ENCODE measurements at places on chromosomes 6 and 20. TPM values are rescaled to one million over a fixed set of nuclear protein-coding genes. Genes with fewer than 3 reads are reported as not detected.
A peak's percentile ranks its signal among the peaks of the same experiment; 100 is the strongest.

DNA sequence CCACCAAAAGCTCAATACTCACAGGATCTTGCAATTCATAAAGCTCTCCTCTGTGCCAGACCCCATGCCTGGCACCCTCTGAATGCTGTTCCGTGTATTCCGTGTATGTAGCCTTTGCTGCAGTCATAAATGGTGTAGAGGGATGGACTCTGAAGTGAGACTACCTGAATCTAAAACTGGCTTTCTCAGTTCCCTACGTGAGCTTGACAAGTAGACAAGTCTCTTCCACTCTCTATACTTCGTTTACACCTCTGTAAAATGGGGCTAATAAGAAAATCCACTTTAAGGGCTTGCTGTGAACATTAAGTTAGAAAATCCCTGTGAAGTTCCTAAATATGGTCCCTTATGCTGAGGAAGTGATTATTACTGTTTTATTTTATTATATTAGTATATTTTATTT is 31.5 kb downstream of the PPP1R16B start:
- DNase-seq: no peak

GRCh38 chr20:12098421-12098820 is 180.7 kb downstream of the BTBD3 start:
- no peak for DNase-seq

MANEA gene
- polyA plus RNA-seq: 12.3 TPM

GRCh38 chr6:151294561-151295101 is 54.9 kb downstream of the AKAP12 start:
- DNase-seq: no peak

TRIM10 gene
- not detected for polyA plus RNA-seq

GRCh38 chr6:16803294-16804200 is 42.3 kb upstream of the ATXN1 start:
- no peak for DNase-seq

- DNase-seq: no peak
Observed at GRCh38 chr6:167848783-167849182, 22.1 kb downstream of the AFDN start.

DNA sequence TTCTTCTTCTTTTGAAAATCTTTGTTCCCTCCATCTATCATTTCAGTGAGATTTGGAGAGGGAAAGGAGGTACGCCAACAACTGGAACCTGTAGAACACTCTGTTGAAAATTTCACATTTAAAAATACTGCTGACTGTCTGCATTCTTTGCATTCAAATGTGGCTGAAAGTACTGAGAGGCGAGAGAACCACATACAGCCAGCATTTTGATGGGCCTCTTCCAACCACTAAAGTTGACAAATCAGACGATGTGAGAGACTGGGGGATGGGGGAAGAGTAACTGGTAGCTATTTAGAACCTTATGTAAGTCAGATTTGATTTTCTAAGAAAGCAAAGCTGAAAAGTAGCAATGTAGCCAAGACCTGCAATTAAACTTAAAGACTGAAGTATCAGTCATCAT is 77.5 kb downstream of the FKBP5 start:
- peak; percentile 48 for DNase-seq

HLA-DQA1 gene
- polyA plus RNA-seq: 0.28 TPM

- DNase-seq: peak; percentile 60
Observed at GRCh38 chr20:13494019-13494418, 144.7 kb downstream of the TASP1 start.

DNA sequence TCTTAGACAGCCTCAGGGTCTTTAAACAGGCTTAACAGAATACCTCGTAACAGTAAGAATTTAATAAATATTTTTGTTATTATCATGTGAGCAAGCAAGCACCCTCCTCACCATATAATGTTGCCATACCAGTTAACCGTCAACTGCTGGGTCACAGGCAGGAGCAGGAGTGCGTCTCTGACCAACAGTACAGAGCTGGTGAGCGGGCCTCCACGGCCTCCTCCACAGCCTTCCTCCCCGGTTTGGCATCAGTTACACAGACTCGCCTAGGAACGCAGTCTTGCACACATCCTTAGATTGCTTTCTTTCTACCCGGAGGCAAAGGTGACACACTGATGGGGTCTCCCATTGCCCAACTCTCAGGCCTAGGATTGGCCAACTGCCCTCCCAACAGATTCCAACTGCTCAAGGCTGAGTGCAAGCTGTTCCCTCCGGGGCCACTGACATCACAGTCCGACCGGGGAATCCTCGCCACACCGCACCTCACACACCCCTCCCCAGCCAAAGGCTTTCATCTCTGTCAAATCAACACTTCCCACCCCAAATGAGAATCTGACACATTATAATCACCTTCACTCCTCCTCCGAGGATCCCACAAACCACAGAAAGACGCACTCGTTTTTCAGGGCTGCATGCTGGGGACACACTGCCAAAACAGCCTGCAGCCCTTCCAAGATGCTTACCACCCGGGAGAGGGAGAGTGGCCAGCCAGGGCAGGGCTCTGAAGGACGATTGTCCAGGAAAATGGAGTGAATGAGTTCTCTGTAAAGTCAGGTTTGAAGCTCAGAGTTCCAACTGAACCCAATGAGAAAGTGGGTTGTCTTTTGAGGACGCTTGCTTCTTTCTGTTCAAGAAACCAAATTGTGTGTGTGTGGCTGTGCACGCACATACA is 63.2 kb downstream of the PDE10A start:
- no peak for DNase-seq

DNA sequence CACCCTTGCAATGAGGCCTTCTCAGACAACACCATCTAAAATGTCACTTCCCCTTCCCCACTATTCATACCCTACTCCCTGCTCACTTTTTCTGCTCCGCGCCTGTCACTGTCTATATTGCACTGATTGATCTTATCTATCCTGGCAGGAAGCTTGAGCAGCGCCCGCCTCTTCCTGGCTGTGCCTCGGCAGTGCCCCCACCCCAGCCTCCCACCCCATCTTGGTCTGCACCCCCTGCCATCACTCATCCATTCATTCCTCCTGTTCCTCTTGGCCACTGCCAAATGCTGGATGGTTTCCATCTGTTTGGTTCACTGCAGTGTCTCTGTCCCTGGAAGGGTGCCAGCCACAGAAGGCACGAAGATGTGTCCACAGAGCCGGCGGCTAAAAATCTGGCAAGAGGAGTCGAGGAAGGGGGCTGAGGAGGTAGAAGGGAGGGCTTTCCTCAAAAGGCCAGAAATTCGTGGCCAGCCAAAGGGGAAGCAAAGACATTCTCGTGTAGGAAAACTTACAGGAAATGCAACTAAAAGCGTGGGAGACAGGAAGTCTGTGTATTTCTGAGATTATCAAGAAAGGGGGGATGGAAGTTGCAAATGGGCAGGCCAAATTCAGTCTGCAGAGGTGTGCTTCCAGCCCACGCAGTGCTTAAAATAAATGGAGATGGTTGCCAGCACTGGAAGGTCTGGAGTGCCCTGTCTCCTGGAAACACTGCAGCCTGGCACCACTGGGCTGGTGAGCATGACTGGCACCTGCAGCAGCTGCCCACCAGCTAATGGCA is 27.6 kb downstream of the SYNJ2 start:
- peak; percentile 84 for DNase-seq

DNA sequence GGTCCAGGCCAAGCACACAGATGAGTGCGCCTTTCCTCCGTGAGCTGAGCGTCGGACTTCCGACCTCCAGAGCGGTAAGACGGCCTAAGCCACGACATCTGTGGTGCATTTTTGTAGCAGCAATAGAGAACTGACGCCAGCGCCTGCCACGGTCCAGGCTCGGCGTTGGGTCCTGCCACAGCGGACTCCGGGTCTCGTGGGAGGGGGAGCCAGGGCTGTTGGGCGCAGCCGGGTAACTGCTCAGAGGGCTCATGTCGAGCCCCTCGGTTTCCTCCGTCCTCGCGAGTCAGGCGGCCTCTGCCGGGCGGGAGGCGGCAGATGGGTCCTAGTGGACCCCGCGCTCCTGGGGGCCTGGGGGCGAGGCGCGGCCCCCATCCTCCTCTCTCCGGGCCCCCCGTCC is 216.1 kb downstream of the QKI start:
- DNase-seq: no peak

CTCFL gene
- polyA plus RNA-seq: not detected

DNA sequence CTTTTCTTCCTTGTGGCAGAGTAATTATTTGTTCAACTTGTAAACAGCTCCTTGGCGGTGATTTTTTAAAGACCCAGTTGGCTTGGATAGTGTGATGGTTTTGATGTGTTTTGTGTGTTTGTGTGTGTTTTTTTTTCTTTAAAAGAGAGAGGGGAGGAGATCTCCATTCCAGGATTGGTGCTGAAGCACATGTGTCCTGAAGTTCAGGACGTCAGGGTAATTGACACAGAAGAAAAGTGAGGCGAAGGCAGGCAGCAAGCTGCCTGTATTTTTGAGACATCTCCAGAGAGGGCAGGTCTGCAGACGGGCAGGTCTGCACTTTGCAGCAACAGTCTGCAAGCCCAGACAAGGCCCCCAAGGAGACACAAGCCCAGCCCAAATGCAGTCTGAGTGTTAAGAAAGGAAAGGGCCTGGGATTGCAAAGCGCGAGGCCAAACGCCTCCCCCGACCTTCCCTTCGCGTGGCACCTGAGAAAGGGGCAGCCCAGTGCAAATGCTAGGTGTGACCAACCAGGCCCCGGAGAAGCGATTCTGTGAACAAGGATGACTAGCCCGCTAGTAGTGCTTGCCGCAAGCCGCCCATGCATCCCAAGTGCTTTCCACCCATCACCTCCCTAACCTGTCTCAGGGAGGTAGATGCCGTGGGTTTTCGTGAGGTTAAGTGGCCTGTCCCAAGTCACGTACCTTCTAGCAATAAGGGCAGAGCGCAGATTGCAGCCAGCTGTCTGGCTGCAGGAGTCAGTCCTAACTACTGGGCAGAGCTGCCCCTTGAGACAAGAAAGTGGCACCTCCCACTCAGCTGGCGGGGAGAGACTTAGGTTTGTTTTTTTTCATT is 230.5 kb downstream of the ZMYND8 start:
- peak; percentile 44 for DNase-seq

TMEM170B gene
- polyA plus RNA-seq: 0.14 TPM

DNA sequence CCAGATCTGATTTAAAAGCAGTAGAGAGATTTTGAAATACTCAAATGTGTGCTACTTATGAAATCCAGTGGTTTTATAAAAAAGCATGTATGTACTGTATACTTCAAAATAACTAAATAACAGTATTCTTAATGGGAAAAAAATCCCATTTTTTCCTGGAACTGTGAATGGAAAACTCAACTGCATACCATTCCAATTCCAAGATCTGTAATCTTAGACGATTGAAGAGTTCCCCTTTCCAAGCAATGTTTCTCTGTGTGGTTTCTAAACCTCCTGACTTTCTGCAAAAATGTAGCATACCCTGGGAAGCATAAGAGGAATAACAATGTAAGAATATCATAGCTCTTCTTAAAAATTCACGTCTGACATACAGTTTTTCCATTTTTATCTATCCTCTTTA is 40.3 kb upstream of the HIVEP2 start:
- DNase-seq: no peak

DNA sequence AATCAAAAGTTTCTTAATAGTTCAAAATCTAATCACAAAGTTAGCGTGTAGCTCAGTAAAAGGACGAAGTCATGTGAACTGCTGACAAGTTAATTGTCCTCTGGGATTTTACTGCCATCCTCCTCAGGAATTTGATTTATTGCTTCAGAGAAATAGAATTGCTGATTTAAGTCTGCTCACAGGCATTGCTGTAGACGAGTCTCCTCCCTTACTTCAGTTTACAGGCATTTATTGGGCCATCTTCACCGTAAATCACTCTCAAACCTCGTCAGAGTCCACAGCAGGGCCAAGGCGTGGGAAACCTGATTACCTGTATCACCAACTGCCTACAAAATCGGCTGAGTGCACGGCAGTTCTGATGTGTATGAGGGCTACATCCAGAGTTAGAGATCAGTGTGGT is 119.1 kb upstream of the PDE10A start:
- DNase-seq: no peak

- DNase-seq: peak; percentile 10
Observed at GRCh38 chr6:106363401-106364138, 3.1 kb downstream of the CRYBG1 start.

- DNase-seq: no peak
Observed at GRCh38 chr6:8143945-8144344, 41.6 kb upstream of the EEF1E1 start.

- DNase-seq: peak; percentile 90
Observed at GRCh38 chr6:30067460-30068139, 602 bp downstream of the PPP1R11 start.

GRCh38 chr6:38591439-38591838 is 48.3 kb downstream of the BTBD9 start:
- DNase-seq: no peak

DNA sequence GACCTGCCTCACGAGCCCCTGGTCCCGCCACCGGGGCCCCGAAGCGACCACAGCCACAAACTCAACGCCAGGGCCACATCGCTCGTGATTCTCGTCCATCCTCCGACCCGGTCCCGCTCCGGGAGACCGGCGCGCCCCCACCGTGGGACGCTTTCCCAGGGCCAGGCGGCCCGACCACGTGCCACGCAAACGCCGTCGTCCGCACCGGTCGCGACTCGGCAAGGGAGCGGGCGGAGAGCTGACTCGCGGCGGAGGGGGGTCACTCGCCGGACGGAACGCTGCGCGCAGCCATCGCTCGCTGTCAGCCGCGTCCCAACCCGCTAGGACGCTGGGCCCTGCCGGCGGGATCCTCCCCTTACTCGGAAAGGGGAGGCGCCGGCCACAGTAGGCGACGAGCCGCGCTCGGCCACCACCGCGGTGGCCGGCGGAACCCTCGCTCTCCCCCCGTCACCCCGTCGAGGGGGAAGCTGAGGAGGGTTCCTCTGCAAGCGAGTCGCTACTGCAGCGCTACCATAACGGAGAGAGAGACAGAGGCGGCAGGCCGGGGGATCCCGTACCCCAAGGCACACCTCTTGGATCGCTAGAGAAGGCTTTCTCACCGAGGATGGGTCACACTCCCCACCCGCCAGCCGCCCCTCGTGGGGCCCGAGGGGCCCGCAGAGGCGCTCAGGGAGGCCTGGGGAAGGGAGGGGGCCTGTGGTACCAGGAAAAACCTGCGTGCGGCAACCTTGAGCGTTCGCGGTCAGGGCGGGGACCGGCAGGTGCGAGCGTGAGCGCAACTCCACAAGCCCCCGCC is 511.8 kb upstream of the ZNF337 start:
- DNase-seq: peak; percentile 23

DNA sequence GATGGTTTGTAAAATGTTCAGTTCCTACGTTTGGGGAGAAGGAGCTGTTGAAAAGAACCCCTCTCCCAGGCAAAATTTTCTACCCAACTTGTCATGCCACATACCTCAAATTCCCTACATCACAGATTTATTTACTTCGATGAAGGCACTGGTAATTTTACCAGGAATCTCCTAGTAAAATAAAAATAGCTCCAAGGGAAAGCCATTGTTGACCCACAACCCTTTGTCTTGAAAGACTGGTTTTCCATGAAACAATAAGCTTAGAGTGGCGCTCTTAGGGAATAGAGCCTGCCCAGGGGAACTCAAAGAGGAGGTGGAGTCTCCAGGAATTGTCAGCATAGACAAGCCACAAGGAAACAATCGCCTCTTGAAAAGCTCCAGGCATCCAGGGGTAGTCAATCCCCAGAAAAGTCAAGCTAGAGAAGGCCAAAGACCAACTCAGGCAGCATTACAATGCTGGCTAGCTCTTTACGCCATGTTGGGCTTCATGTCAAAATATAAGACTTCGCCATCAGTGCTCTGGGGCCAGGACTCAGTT is 99.2 kb upstream of the RREB1 start:
- DNase-seq: no peak

- no peak for DNase-seq
Observed at GRCh38 chr6:20109526-20109925, 102.7 kb downstream of the MBOAT1 start.
